Adrenal gland (tissue), 19 donors: ENCODE measurements at places on chromosomes 2 and 18. TPM values are rescaled to one million over a fixed set of nuclear protein-coding genes. Genes with fewer than 3 reads are reported as not detected.

DNA sequence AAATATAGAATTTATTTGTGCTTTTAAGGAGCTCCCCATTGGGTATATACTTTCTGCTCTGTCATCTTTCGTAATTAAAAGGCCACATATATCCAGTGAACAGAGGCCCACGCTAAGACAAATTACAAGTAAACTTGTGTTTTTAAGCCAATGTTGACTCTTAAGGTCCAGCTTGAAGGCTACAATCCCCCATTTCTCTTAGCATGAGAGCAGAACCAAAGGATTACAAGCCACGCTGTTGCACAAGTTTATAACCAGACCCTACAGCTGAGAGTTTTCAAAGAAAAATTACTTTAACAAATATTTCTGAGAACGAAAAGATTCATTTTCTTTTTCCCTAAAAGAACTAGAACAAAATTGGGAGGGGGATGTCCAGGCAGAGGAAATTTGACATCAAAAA is 471.0 kb downstream of the TXNL1 start:
- DNase-seq, result no peak

GRCh38 chr2:120224735-120225548 is 1.7 kb upstream of the TMEM185B start:
- no peak for DNase-seq

DNA sequence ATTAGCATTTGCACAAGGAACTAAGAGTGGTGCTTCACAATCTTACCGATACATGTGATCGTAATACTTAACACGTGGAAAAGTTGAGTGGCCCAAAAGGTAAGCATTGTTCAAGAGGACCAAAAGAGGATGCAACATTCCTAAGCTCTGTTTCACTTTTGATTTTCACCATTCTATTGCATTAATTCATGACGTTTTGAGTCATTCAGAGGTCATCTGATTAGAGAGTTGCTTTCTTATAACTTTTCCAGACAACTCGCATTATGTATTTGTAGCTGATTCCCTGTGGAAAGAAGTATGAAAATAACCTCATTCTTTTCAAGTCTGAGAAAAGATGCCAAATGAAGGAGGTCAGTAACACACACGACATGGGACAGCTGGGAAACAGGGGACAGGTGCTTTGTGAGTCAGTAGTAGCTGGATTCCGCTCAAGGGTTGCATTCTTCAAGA is 344.4 kb downstream of the RND3 start:
- DNase-seq, result no peak

GRCh38 chr2:193480187-193480586 is 1285.5 kb upstream of the TMEFF2 start:
- no peak for DNase-seq

PLGLB1 gene
- total RNA-seq, result 0.61 TPM

AQP12A gene
- not detected for total RNA-seq
